ENCODE measurements at places on chromosomes 6 and 20.
A peak's percentile ranks its signal among the peaks of the same experiment; 100 is the strongest.

- no peak for DNase-seq
These were observed 59.4 kb downstream of the RPRD1B start for GRCh38 chr20:38092915-38093314.

GRCh38 chr6:33746036-33746600 lies 587 bp downstream of the IP6K3 start:
- peak; percentile 88 for DNase-seq

DNA sequence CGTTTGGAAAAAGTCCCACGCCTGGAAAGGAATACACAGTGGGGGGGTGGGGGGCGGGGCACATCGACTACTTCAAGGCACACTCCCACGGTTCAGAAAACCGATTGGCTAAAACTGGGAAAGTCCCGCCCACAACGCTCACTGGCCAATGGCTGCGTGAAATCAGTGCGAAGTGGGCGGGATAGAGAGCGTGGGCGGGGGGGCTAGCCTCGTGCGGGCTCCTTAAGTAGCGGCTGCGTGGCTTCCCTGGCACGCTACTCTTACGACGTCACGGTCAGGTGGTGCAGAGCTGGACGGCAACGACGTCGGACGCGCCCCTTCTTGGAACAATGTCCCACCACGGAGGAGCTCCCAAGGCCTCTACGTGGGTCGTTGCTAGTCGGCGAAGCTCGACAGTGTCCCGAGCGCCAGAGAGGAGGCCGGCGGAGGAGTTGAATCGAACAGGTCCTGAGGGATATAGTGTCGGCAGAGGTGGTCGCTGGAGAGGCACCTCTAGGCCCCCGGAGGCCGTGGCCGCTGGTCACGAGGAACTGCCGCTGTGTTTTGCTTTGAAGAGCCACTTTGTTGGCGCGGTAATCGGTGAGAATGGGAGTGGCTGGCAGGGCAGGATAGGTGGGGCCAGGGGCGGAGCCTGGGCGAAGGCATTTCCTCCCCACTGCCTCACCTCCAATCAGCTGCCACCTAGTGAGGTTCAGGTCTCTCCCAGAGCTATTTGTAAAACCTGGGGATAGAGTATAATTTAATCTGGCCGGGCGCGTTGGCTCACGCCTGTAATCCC lies at the start of gene DDX43:
TSS of gene DDX43 (plus strand) at position 252 of the 778 bp plus-strand sequence. CDS start at position 330, 78 bp downstream.
- peak; percentile 93 for DNase-seq

DNA sequence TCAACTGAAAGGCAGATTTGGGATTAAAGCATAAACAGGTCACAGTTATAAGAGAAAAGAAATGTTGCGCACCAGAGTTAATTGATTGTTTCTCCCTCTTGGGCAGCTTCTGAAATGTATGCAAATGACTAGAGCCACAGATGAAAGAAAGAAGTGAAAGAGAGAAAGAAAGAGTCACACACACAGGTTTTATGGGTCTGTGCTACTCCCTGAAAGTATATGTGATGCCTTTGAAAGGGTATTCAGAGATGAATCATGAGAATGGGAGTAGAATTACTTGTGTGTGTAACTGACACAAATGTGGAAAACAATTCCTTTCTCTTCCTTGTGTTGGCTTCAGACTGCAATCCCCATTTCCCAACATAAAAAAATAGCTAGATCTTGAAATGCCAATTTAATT lies 196.9 kb downstream of the FOXA2 start:
- no peak for DNase-seq

DNA sequence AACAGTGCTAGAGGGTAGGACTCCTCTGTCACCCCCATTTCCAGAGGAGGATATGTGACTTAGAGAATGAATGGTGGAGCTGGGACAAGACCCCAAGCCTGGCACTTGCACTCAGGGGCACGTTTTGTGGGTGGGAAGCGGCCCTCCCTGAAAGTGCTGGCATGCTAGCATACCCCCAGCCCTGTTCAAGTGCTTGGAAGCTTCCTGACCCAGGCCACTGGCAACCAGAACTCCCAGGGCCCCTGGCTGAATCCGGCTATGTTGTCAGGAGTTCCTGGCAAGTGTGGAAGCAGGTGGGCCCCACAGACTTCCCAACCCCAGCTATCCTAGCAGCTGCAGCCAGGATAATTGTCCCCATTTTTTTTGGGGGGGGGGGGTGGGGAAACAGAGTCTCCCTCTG lies 35.6 kb upstream of the TGM2 start:
- no peak for DNase-seq

Data from amniotic epithelial cell (primary cell).